ENCODE measurements at places on chromosomes 11 and 22.

GRCh38 chr11:61725781-61726231, 26.6 kb upstream of the MYRF start:
- no peak for DNase-seq

DNA sequence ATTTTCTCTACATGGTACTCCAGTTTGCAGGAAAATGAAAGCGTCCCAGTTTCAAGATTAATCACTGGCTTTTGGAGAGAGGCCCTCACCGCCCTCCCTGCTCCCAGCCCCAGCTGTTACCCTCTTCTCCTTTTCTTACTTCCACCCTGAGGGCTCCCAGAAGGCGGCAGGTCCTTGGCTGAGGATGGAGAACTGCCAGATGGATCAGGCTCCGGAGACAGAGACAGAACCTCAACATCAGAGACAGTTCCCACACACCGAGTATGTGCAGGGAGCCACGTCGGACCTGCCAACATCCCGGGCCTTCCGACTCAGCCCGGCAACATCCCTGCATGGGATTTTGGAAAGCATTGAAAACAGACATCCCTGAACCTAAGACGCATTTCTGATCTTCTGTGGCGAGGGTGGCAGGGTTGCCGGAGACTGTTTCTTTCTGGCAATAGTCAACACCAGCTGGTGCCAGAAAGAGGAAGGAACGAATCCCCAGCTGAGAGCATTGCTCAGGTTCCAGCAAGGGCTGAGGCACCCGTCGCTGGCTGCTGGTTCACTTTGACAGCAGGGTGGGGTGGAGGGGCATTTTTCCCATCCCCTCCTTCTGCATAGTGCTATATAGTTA, 467.1 kb downstream of the MIAT start:
- no peak for DNase-seq

DNA sequence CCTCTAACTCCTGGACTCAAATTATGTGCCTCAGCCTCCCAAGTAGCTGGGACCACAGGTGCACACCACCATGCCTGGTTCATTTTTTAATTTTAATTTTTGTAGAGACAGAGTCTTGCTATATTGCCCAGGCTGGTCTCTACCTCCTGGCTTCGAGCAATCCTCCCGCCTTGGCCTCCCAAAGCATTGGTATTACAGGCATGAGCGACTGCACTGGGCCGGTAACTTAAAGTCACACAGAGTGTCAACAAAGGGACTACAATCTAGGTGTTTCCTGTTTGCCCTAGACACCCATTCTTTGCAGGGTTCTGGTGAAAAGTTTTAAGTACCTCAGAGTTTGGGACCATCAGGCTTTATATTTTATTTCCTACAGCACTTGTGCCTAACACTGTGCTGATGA, 8.4 kb downstream of the UVRAG start:
- no peak for DNase-seq

- DNase-seq: no peak
Measured at GRCh38 chr11:2377511-2378443, 667 bp downstream of the CD81 start.

- peak; percentile 95 for DNase-seq
Measured at GRCh38 chr11:70913715-70914231, 338.6 kb downstream of the SHANK2 start.

- no peak for DNase-seq
Measured at GRCh38 chr22:41966607-41967240, 2.5 kb upstream of the SEPTIN3 start.

DNA sequence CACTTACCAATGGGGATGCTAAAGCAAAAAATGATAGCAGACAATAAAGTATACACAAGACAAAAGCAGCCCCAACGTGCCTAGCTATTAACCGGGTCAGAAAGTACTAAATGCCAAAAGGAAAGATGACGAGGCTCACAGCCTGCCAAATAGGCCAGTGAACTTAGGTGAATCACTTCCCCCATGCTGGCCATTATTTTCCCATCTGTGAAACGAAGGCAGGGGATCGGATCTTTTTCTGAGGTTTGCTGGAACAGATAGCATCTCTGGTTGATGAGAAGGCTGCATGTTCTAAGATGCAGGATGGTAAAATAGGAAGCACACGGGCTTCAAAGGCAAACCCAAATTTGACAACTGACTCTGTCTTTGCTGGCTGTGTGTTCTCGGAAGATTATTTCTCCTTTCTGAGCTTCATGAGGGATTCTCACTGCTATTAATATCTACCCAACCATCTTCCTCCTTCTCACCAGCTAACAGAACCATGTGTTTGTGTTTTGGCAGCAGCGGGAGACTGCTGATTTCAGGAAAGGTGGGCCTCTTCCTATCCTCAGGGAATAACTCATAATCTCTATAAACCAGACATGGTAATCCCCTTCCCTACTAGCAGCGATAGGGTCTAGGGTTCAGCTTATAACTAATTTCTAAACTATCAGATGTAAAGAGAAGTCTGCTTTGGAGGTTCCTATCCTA, 390.7 kb downstream of the LARGE1 start:
- no peak for DNase-seq

- DNase-seq: no peak
Measured at GRCh38 chr11:101008961-101009689, 120.5 kb downstream of the PGR start.

DNA sequence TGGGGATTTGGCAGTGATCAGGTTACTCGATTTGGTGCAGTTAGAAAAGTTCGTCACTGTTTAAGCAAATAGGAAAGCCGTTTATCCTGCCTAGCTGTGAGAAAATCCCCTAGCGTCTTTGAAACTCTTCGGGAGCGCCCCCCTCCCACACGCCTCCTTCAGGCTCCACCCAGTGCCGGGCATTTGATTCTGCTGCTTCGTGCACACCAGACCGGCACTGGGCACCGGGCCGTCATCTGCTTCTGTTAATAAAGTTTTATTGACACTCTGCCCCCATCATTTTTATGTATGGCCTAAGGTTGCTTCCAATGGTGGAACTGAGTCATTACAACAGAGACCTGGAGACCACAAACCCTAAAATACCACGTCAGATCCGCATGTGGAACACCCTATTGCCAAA, 50.9 kb downstream of the IGF2 start:
- no peak for DNase-seq

DNA sequence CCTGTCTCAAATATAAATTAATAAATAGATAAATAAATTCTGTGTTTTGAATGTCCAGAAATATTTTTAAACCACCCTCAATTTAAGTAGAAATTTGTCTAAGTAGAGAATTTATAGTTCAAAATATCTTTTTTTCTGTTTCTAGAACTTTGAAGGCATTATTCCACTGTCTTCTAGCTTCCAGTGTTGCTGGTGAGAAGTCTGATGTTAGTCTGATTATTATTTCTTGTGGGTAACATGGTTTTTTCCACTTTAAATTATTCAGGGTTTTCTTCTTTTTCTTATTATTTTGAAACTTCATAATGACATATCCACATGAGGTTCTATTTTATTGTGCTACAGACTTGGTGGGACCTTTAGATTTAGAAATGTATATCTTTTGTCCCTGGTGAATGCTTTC, 46.4 kb upstream of the HEPHL1 start:
- no peak for DNase-seq

- DNase-seq: no peak
Measured at GRCh38 chr11:66131937-66132632, 62.0 kb downstream of the PACS1 start.

GRCh38 chr11:134536219-134536618, 124.2 kb upstream of the B3GAT1 start:
- DNase-seq: no peak

GRCh38 chr22:29690476-29690875, 29.3 kb upstream of the CABP7 start:
- no peak for DNase-seq

- no peak for DNase-seq
Measured at GRCh38 chr22:38796262-38796957, 2.5 kb upstream of the DNAL4 start.

DNA sequence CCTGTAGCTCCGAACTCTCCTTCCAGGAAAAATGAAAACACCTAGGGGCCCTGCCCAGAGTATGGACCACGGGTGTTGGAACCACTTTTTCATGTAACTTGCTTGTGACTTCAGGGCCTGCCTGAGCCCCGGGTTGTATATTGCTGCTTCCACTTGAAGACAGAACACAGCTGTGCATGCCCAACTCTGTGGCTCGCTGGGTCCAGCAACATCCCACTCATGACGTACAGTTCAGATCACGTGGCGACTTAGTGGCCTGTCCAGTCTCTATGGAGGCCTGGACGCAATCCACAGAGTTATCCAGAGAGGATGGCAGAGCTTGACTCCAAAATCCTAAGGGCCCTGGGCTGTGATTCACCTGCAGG, 6.8 kb downstream of the C11orf21 start:
- DNase-seq: no peak

- DNase-seq: no peak
Measured at GRCh38 chr11:92909214-92909613, 60.2 kb upstream of the MTNR1B start.

GRCh38 chr22:37887584-37888378, 18.3 kb upstream of the MICALL1 start:
- DNase-seq: no peak

GRCh38 chr11:10742460-10743208, 8.4 kb upstream of the CTR9 start:
- DNase-seq: no peak

GRCh38 chr11:71372693-71373657, 75.2 kb downstream of the DHCR7 start:
- no peak for DNase-seq

GRCh38 chr11:1232883-1233321, 10.0 kb downstream of the MUC5B start:
- DNase-seq: no peak

GRCh38 chr11:129423426-129423825, 47.8 kb downstream of the BARX2 start:
- DNase-seq: no peak

- no peak for DNase-seq
Measured at GRCh38 chr22:32618441-32619140, 144.0 kb downstream of the FBXO7 start.

DNA sequence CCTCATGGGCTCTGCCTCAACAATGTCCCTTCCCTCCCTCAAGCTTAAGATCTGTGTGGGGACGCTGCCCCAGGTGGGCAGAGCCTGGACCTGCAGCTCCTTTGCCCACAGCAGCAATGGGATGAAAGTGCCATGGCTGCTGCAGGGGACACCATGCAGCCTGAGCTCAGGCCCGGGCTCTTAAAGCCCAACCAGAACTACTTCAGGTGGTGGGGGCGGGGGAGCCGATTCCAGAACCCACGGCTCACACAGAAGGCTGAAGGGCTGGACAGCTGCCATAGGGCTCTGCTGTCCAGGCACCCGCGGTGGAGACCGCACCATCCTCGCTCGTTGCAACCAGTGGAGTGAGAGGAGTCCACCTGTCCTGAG, 12.5 kb downstream of the CHID1 start:
- no peak for DNase-seq

GRCh38 chr11:92702805-92703448, 266.5 kb upstream of the MTNR1B start:
- DNase-seq: no peak

DNA sequence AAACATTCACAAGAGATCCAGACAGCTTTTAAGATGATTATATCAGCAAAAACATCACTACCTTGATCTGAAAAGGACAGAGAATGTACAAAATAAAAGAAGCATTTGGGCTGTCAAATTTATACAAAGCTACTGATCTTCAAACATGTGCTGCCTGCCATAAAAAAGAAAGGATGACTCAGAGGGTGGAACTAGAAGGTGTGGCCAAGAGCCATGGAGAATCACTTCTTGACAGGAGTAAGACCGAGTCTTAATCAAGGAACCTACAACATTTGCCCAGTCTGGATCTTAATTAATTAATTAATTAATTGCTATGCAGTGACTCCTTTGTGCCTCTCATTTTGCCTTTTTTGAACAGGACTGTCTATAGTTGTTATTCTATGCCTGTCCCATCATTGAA, 33.2 kb downstream of the C11orf96 start:
- no peak for DNase-seq

DNA sequence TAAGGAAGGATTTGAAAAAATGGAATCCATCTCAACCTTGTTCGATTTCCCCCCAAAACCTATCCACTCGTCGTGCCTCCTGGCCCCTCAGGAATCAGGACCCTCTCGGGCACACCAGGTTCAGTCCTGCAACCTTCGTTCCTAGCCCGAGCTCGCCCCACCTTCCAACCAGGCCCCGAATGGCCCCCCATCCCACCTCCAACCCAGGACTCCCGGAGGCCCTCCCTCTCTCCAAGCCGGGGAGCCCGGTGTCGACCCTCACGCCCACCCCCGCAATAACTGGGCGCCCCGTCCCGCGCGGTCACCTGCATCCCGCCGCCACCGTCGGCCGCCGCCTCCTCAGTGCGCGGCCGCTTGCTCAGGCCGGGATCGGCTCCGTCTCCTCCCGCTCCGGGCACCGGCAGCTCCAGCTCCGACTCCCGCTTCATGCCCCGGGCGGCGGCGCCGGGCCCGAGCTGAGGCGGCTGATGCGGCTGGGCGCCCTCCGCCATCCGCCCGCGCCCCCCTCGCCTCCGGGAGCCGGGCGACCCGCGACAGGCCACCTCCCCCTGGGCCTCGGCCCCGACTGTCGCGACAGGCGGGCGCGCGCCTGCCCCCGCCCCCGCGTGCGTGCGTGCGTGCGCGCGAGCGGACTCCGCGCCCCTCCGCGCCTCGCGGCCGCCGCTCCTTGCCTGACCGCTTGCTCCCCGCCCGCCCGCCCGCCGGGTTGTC, 534 bp downstream of the RBFOX2 start:
- no peak for DNase-seq

GRCh38 chr22:50417411-50418210, 57.2 kb downstream of the SBF1 start:
- DNase-seq: no peak

GRCh38 chr11:123186286-123186685, 8.8 kb downstream of the CLMP start:
- DNase-seq: no peak

DNA sequence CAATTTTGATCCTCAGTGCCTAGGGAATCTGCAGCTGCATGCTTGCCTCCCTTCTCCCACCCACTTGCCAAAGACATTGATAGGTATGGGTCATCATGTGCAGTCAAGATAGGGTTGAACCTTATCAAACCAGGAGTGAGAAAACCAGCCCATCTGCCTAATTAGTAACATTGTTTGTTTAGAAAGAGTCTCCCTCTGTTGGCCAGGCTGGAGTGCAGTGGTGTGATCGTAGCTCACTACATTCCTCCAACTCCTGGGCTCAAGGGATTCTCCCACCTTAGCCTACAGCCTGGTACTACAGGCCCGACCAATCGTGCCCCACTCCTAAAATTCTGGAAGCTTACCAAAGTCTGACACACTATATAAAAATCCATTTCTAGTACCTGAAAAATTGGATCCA, 4.6 kb downstream of the C11orf71 start:
- DNase-seq: no peak

DNA sequence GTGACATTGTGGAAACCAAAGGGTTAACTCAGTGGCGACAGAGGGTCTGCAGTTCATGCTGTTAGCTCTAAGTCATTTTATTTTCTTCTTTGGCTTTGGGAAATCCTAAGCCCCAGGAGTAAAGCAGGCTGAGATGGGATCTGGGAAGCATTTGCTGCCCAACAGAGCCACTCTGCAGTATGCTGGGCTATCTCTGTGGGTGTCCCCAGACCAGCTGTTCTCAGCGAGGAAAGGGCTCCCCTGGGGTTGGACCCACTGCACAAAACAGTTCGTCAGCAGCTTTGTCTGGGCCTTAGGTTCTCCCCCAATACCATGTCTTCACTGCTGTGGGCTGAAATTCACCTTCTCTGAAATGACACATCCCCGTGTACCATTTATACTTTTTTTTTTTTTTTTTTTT, 34.0 kb downstream of the KREMEN1 start:
- DNase-seq: no peak

GRCh38 chr22:37363261-37363992, 63.9 kb downstream of the ELFN2 start:
- DNase-seq: no peak

GRCh38 chr11:20132667-20133039, 27.6 kb downstream of the DBX1 start:
- DNase-seq: no peak
